ENCODE measurements at places on chromosomes 13 and 19.

- DNase-seq: no peak
Measured at GRCh38 chr19:33171222-33171795, 22.8 kb upstream of the LRP3 start.

GRCh38 chr13:40208517-40208916 lies 457.9 kb downstream of the FOXO1 start:
- DNase-seq: no peak

- no peak for DNase-seq
Measured at GRCh38 chr19:45793876-45794275, 1.2 kb upstream of the DMWD start.

GRCh38 chr13:51041126-51041525 lies 69.9 kb downstream of the C13orf42 start:
- no peak for DNase-seq

DNA sequence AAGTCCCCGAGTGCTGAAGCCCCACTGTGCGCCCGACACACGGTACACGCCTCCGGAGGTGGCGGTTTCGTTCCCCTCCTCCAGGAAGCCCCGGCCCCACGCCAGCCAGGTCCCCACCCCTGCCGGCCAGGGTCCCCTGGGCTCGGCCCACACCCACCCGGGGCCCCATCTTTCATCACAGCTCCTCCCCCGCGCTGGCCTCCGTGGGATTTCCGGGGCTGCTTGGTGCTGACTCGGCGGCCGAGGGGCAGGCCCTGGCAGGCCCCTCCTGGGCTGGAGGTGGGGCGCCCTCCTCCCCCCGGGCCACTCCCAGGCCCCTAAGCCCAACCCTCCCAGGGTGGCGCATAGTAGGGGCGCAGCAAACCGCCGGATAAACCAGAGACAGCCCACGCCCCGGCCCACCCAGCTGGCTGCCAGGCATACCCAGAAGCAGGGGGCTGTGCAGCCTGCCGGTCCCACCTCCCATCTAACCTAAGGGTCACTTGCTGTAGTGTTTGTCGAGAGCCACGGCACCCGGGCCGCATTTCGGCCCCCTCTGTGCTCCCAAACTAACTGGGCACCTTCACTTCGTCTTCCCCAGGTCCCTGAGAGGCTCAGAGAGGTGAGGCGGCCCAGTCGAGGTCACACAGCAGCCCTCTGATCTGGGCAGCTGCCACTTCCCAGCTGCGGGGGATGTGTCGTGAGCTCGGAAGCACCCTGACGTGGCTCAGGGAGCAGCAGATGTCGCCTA lies 6.6 kb downstream of the ZBTB7A start:
- no peak for DNase-seq

DNA sequence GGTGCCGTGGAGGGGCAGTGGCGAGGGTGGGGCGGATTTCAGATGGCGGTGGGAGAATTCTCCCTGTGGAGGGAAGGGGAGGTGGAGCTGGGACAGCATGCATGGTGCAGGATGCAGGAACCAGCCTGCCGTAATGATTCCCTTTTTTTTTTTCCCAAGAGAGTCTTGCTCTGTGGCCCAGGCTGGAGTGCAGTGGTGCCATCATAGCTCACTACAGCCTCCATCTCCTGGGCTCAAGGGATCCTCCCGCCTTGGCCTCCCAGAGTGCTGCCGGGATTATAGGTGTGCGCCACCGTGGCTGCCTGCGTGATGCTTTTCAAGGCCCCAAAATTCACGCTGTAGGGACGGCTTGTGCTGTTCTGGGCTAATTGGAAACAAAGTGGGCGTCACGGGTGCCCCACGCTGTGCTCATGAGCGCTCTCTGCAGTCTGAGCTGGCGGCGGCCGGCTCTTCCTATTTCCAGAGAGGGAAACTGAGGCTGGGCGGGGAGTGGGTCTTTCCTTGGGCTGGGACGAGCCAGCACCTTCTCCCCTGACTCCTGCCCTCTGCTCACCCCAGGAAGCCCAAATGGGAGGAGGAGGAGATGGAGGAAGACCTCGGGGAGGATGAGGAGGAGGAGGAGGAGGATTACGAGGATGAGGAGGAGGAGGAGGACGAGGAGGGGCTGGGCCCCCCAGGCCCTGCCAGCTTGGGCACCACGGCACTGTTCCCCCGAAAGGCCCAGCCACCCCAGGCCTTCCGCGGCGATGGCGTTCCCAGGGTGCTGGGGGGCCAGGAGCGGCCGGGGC lies 6.2 kb downstream of the ARID3A start:
- DNase-seq: no peak

DNA sequence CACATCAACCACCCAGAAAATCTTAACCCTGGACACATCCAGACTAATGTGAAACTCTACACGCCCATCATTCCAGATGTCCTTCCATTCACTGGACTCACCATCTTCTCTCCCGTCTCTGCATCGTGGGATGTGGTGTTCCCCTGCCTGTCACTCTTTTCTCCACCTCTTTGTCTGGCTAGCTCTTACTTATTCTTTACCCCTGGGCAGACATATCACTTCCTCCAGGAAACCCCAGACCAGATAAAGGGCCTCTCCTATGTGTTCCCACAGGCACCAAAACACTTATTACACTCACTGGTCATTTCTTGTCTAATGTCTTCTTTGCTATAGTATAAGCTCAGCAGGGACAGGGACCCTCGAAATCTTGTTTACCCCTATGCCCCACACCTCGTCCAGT lies 109.3 kb upstream of the IPO5 start:
- DNase-seq: no peak

DNA sequence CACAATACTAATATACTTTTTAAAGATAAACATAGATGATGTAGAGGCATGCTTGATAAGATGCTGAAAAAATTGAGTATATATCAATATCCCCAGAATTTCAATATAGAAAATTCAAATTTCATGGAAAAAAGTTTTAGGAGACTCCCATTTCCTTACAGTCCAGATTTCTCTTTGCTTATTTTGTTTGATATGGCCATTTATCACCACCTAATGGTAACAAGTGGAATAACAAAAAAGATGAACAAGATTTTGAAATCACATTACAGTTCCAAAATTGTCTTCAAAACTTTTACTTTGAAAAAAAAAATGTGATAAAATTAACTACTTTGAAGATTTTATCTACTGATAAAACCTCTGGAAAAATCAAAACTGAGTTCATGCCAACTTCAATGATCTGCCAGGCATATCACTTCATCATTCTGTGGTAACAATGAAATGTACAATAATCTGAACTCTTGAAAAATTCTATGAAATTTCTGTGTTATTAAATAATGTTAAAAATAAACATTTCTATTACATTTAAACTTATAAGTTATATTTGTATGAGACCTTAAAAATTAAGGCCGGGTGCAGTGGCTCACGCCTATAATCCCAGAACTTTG lies 17.5 kb downstream of the MIPEP start:
- peak; percentile 16 for DNase-seq

DNA sequence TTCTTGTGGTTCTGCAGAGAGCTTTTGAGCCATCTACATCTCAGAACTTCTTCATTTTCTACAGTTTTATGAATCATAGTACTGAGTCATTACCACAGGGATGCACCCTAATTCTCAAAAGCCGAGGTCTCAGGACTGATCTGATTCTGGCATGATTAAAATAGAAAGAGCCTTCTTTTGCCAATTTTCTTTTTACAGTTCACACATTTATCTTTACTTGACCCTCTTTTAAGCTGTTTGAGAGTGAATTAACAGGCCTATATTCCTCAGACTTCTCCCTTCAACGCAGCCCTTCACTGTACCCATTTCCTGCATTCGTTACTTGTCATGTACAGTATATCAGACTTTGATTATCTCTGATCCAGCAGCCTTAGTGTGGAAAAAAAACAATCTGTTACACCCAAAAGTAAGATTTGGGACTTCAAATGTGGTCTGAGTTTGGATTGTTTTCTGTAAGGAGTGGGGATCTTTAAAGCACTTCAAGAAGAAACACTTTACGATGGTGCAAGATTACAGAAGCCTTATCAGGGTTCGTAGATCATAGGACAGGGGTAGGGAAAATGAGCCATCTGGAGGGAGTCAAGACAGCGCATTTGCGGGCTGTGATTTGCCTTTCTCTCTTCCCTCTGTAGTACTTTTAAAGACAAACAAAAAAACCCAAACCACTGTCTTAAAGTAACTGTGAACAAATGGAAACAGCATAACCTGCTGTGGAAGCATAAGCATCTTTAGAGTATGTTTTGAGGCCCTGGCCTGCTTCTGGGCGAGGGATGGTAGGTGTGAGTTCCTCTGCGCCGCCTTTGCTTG lies 15.3 kb upstream of the GPR183 start:
- no peak for DNase-seq

- DNase-seq: no peak
Measured at GRCh38 chr13:99237981-99238662, 20.1 kb downstream of the GPR18 start.

GRCh38 chr13:39379118-39379517 lies 223.9 kb downstream of the LHFPL6 start:
- no peak for DNase-seq

- DNase-seq: no peak
Measured at GRCh38 chr13:51916051-51916818, 54.5 kb downstream of the CCDC70 start.

GRCh38 chr19:40419066-40419612 lies 6.0 kb upstream of the PRX start:
- DNase-seq: no peak

DNA sequence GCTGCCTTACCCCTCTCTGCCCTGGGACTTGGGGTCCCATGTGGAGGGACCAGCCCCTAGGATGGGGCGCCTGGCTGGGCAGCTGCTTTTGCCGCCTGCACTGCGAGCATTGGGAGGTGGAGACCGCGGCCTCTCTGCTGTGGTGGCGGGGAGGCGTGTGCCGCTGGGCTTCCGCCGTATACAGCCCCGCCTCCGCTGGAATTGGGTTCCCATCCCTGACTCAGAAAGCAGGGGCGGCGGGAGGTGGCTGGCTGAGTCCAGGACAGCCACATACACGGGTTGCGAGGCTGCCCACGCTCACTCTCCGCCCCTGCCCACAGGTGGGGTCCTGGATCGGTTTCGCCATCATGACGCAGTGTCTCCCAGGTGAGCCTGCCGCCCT lies 6.6 kb downstream of the NDUFB7 start:
- no peak for DNase-seq

DNA sequence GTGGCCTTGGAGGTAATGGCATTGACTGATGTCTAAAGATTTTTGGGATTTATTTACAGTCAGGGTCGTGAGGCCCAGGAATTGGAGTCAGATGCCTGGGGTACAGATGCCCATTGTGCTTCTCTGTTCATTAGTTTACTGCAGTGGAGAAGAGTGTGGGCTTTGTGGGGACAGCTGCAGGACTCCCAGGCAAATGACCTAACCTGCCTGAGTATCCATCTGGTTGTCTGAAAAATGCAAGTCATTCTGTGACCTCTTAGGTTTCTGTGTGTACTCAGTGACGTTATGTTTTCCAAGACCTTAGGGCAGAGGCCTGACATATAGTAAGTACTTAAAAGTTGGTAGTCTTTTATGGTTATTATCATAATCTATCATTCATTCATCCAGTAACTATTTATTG lies 60.5 kb downstream of the SPATA13 start:
- no peak for DNase-seq

DNA sequence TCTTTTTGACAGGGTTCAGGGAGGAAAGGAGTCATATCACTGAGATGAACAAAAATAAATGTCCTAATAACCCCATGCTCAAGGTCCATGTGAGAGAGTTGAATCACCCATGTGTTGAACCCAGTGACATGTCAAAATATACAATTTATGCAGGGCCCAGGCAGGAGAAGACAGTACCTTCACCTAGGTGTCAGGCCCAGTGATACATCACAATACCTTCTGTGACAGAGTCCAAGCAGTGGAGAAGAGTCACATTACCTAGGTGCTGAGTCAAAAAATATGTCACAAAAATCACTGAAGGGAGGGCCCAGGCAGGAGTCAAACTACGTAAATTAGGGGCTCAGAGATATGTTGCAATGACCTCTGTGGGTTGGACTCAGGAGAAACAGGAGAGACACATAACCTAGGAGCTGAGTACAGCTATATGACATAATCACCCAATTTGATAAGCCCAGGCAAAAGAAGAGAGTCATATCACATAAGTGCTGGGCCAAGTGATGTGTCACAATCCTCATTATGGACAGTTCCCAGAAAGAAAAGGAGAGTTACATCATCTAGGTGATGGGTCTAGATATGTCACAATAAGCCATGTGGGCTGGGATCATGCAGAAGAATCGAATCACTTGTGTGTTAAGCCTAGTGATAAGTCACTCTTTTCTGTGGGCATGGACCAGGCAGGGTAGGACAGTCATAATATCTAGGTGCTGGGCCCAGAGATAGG lies 13.8 kb upstream of the ZNF724 start:
- no peak for DNase-seq

- no peak for DNase-seq
Measured at GRCh38 chr13:63120883-63121282, 1705.2 kb upstream of the PCDH20 start.

- no peak for DNase-seq
Measured at GRCh38 chr13:81986308-81986707, 1645.4 kb upstream of the SPRY2 start.

DNA sequence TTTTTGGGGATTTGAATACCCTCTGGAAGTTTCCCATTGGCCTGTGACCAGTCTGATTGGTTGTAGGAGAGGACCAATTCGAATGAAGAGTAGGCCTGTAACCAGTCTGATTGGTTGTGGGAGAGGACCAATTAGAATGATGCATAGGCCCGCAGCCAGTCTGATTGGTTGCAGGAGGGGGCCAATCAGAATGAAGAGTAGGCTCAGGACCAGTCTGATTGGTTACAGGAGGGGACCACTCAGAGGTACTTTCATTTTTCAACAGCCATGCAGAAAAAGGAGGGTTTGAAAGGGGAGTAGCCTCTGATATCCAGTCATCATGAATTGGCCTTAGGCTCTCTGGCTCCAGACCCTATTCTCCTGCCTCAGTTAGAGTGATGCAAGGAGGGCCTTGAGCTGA lies 30.4 kb upstream of the SLC1A5 start:
- DNase-seq: no peak

Data from NCI-H2081 (cell line).